CD4-positive, alpha-beta T cell treated with Interleukin-1 beta for 1 hour (primary cell): ENCODE measurements at places on chromosomes 2 and 18.

DNA sequence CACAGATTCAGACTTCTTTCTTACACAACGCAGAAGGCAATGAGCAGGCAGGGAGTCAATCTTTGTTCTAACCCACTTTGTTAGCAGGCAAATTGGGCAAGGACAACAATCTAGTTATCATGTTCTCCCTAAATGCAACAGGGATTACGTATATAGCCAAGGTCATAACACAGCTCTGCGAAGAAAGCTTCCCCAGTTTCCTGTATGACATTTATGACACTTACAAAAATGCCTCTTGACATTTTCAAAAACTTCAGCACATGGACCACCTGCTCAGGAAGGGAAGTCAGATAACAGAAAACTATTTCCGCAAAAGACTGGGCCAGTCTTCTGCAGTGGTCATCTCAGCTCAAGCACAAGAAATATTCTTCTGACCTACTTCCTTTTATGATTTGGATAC is 106.1 kb downstream of the IRS1 start:
- no peak for DNase-seq

- DNase-seq = no peak
Observed at GRCh38 chr18:74597034-74597661, 522 bp upstream of the ZNF407 start.

DNA sequence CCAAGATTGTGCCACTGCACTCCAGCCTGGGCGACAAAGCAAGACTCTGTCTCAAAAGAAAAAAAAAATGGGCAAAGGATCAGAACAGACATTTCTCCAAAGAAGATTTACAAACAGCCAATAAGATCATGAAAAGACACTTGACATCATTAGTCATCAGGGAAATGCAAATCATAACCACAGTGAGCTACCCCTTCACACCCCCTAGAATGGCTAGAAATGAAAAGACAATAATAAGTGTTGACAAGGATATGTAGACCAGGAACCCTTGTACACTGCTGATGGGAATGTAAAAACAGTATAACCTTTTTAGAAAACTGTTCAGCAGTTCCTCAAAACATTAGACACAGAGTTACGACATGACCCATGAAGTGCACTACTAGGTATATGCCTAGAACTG is 18.4 kb upstream of the MTERF4 start:
- no peak for DNase-seq

DNA sequence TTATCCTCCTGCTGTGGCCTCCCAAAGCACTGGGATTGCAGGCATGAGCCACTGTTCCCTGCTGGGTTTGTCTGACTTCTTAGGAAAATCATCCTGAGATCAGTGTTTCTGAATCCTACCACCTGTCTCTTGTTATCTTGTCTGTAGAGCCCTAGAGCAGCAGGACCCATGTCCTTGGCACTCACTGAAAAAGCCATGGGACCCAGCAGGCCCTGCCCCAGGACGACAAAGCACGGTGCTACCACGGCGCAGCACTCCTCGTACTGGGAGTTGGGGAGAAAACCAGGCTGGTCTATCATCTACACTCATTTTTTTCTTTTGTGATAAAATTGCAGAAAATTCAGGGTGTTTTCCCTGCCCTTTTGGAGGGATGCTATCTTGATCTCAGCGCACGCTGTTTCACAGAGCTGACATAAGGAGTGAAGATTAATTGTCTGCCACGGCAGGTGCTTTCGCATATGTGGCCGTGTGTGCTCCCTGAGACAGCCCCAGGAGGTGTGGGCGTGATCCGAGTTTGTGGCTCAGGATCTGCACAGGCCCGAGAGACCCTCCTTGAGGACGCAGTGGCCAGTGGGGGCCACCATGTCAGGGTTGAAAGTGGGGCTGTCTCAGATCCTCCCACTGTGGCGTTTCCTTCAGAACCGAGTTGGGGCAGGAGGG is 179.1 kb downstream of the LDLRAD4 start:
- no peak for DNase-seq

DNA sequence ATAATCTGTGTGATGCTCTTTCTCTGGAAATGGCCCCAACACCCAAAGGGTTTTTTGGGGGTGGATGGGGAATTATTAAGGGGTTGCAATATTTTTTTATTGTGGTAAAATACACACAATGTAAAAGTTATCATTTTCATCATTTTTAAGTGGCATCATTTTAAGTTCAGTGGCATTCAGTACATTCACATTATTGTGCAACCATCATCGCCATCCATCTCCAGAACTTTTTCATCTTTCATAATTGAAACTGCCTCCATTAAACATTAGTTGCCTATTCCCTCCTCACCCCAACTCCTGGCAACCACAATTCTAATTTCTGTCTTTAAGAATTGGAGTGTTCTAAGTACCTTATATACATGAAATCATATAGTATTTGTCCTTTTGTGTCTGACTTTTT is 90.0 kb downstream of the POLR1A start:
- no peak for DNase-seq

- DNase-seq = no peak
Observed at GRCh38 chr2:43399515-43400264, 173.3 kb upstream of the ZFP36L2 start.

GRCh38 chr2:15808944-15809343 is 131.4 kb upstream of the MYCN start:
- no peak for DNase-seq
